ENCODE measurements at places on chromosomes 12 and 14.

- H3K27ac ChIP-seq, result no peak overlapping the region
- no peak for DNase-seq
- no peaks in the 10 kb centered on the region for H3K27me3 ChIP-seq
- no peak overlapping the region for H3K4me3 ChIP-seq
These were observed 54.3 kb upstream of the RIN3 start for GRCh38 chr14:92459030-92459949.

GRCh38 chr12:41419131-41419893, 231.2 kb downstream of the PDZRN4 start:
- no peaks in the 10 kb centered on the region for H3K4me1 ChIP-seq
- DNase-seq, result no peak
- H3K27ac ChIP-seq, result no peak overlapping the region
- H3K27me3 ChIP-seq, result no peaks in the 10 kb centered on the region
- H3K36me3 ChIP-seq, result no peaks in the 10 kb centered on the region
- H3K4me3 ChIP-seq, result no peak overlapping the region

DNA sequence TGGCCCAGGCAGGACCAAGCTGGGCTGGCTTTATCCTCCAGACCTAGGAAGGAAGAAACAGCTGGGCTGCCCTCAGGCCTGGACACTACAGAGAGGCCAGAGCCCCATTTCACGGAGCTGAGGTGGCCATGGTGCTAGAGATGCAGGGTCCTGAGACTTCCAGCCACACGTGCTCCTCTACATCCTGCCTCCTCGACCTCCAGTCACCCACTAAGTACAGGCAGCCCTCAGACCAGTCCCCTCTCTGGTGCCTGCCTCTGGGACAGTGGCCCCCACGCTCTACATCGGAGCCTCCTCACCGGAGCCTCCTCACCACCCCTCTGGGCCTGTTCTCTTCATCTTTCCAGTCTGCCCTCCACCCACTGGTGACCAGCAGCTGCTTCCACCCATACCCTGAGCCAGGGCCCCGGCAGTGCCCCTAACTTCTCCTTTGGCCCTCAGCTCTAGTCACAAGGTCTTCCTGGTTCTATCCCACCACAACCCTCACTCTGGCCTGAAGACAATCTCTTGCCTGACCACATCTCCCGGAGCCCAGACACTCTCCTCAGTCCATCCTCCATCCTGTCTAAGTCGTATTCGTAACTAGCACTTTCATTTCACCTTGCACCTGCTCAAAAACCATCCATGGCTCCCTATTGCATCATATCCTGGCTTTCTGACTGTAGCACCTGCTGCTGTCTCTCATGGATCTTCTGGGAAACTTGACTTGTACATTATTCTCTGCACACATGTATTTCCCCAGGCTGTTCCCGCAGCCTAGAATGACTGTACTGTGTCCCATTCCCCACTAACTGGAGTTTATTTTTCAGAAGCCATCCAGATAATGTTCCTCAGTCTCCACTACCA, 43.9 kb downstream of the DIO3 start:
- H3K27ac ChIP-seq, result no peak overlapping the region
- H3K4me3 ChIP-seq, result no peak overlapping the region
- no peaks in the 10 kb centered on the region for H3K36me3 ChIP-seq
- H3K4me1 ChIP-seq, result no peaks in the 10 kb centered on the region
- H3K27me3 ChIP-seq, result peaks cover 9% of the 10 kb centered on the region

DNA sequence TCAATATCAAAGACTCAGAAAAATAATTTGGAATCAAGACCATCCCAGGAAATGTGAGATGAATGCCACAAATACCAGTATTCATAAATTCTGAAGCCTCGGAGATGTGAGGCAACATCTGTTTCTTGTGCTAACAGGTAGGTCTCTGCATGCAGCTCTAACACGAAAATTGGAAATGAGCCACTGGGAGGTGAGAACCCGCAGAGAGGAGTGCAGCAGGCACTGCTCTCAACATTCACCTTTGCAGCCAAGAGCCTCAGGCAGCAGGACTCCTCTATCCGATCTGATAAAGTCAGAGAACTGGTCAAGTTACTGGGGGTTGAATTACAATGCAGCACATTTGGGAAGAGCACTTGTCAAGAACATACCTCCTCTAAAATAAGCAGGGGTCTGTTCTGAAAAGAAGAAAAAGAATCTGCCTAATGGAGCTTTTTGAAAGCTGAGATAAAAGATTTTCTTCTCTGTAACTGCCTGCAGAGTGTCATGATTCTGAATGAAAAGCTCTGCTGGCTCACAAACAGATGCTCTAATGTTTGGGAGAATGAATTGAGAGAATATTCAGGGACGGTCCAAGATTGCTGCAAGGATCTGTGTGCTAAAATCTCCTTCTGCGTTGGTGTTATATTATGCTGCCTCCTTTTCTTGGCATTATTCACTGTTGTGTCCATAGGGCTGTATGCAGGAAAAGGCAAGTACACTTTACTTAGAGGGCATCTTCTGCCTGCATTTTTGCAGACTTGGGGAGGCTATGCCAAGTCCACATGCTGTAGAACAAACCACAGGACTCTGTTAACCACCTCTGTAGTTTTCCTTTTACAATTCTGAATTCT, 209.6 kb upstream of the KRR1 start:
- no peaks in the 10 kb centered on the region for H3K27me3 ChIP-seq
- H3K4me1 ChIP-seq, result peaks cover 55% of the 10 kb centered on the region
- no peak for DNase-seq
- no peak overlapping the region for H3K4me3 ChIP-seq
- peak overlapping the region; percentile 62 for H3K27ac ChIP-seq
- H3K36me3 ChIP-seq, result no peaks in the 10 kb centered on the region

DNA sequence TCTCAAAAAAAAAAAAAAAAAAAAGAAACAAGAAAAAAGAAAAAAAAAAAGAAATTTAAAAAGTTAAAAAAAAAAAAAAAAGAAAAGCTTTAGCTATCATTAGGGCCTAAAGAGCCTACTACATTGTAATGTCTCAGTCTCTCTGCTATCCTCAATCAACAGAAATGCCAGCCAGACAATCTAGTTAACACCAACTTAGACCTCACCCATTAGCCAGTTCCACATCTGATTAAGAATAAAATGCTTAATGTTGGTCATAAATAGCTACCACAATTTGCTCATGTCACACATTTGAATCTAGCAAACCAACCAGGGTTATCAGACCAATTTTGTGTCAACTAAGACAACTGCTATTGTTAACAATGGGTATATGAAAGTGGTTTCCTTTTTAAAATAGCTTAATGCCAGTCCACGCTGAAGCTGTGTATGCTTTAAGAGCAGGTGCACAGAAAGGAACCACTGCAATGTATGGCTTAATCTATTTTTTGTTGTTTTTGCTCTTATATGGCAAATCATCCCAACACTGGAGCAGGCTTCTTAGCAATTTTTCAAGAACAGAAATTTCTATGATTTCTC, 45.5 kb upstream of the SELPLG start:
- peak overlapping the region; percentile 100 for H3K27ac ChIP-seq
- H3K36me3 ChIP-seq, result no peaks in the 10 kb centered on the region
- DNase-seq, result no peak

GRCh38 chr12:68332728-68333630, 817 bp upstream of the MDM1 start:
- peak overlapping the region; percentile 90 for H3K27ac ChIP-seq
- no peaks in the 10 kb centered on the region for H3K36me3 ChIP-seq
- H3K4me1 ChIP-seq, result peaks cover 61% of the 10 kb centered on the region
- no peak for DNase-seq
- no peaks in the 10 kb centered on the region for H3K27me3 ChIP-seq

GRCh38 chr12:25130741-25131188, 64.2 kb downstream of the DNAI7 start:
- DNase-seq, result no peak
- no peak overlapping the region for H3K27ac ChIP-seq
- H3K36me3 ChIP-seq, result no peaks in the 10 kb centered on the region

GRCh38 chr14:51430079-51430478, 190.0 kb downstream of the TMX1 start:
- no peak for DNase-seq
- H3K27me3 ChIP-seq, result no peaks in the 10 kb centered on the region
- H3K4me3 ChIP-seq, result no peak overlapping the region
- H3K27ac ChIP-seq, result peak overlapping the region; percentile 2

DNA sequence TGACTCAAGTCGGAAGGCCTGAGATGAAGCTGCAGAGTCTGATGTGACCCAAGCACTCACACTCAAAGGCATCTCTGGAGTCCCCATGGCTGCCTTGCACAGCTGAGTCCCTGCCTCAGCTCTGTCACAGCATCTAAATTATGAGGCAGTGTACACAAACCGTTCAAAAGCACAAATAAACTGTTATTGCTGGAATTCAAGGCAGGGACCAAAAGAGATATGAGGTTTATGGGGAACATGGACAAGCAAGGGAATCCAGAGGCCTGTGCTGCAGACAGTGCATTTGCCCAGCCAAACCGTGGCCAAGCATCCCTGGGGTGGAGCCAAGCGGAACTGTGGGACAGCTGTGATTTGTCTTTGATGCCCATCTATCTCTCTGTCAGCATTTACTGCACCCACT, 91.3 kb downstream of the RPS29 start:
- no peaks in the 10 kb centered on the region for H3K4me1 ChIP-seq
- H3K27me3 ChIP-seq, result no peaks in the 10 kb centered on the region
- DNase-seq, result no peak
- H3K4me3 ChIP-seq, result no peak overlapping the region
- no peaks in the 10 kb centered on the region for H3K36me3 ChIP-seq

DNA sequence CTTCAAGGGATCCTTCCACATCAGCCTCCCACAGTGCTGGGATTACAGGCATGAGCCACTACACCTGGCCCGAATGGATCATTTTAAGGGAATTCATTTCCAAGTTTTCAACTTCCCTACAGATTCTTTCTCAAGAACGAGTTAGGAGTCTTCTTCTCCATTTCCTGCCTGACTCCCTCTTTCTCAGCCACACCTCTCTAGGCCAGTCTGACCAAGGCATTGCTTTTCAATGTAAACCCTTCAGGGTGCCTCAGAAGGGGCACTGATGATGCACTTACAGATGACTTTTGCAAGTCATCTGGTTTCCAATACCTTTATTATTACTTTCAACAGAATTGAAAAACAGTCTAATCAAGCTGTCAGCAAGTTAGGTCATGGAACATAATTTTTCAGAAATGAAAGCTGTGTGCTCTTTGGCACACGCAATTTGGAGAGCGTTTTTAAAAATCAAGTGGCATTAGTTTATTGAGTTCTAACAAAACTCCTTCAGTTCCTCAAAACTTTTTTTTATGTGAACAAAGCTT, 47.2 kb downstream of the SVOP start:
- H3K27ac ChIP-seq, result no peak overlapping the region
- H3K4me3 ChIP-seq, result no peak overlapping the region
- no peak for DNase-seq
- H3K36me3 ChIP-seq, result no peaks in the 10 kb centered on the region

DNA sequence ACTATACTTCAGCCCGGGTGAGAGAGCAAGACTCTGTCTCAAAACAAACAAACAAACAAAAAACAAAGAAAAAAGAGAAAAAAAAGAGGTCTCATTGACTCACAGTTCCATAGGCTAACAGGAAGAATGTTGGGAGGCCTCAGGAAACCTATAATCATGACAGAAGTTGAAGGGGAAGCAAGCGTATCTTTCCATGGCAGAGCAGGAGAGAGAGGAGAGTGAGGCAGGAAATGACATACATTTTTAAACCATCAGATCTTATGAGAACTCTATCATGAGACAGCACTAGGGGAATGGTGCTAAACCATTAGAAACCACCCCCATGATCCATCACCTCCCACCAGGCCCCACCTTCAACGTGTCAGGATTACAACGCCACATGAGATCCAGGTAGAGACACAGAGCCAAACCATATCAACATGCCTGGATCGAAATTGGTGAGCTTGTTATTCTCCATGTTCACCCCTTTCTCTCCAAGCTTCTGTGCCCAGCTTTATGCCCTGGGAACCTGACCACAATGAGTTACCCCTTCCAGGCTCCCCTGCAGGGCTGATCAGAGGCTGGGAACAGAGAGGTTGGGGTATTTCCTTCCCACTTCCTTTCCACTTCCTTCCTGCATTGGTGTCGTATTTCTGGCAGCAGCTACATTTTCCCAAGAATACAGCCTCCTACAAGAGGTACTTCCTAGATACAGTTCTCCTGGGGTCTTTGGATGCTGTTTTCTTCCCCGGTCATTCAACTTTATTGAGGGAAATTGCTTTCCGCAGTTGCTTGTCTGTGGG, 219.3 kb upstream of the FLRT2 start:
- H3K27me3 ChIP-seq, result no peaks in the 10 kb centered on the region
- H3K36me3 ChIP-seq, result no peaks in the 10 kb centered on the region
- no peak overlapping the region for H3K27ac ChIP-seq
- DNase-seq, result no peak
- H3K4me3 ChIP-seq, result no peak overlapping the region
- no peaks in the 10 kb centered on the region for H3K4me1 ChIP-seq

DNA sequence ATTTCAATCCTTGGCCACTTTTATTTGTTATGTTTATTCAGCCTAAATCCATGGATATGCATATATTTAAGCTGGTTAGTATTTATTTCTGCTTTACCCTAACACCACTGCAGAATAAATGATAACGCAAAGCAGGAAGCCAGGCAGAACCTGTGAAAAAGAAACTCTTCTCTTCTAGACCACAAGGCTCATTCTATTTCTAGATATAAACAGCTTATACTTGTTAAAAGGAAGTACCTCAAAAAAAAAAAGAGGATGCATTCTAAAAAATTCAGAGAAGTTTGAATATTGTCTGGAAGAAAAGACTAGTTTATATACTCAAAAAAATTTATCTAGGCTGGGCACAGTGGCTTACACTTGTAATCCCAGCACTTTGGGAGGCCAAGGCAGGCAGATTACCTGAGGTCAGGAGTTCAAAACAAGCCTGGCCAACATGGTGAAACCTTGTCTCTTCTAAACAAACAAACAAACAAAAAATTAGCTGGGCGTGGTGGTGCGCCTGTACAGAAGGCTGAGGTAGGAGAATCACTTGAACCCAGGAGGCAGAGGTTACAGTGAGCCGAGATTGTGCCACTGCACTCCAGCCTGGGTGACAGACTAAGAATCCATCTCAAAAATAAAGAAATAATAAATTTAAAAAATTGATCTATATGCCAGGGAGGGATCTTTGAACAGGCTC, 55.8 kb downstream of the GALNT4 start:
- no peak for DNase-seq
- no peak overlapping the region for H3K27ac ChIP-seq
- no peaks in the 10 kb centered on the region for H3K27me3 ChIP-seq
- H3K36me3 ChIP-seq, result no peaks in the 10 kb centered on the region

All from sigmoid colon (tissue), 7 donors.